Uterus (tissue), 4 donors: ENCODE measurements at places on chromosomes 7 and 10. TPM values are rescaled to one million over a fixed set of nuclear protein-coding genes. Genes with fewer than 3 reads are reported as not detected.

The ANKIB1 gene
- total RNA-seq = 27.4 TPM

DNA sequence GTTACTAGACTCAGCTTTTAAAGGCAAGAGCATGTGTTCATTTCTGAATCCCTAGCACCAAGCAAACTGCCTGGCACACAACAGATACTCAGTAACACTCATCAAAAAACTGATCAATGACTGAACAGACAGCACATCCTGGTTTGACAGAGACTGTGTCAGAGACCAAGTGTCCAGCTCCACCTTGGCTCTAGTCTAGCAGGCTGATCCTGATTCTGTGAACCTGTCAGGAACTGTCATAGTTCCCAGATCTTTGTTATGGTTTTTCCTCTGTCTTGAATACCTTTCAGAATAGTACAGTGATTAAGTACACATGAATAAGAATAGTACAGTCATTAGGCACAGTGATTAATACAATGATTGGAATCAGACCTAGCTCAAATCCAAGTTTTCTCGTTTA, 53.0 kb downstream of the TPK1 start:
- no peak for DNase-seq

The GIGYF1 gene
- 9.7 TPM for total RNA-seq

The DOCK4 gene
- 217 TPM for total RNA-seq

GRCh38 chr7:28698840-28699239, 259.3 kb downstream of the TRIL start:
- no peak for DNase-seq

DNA sequence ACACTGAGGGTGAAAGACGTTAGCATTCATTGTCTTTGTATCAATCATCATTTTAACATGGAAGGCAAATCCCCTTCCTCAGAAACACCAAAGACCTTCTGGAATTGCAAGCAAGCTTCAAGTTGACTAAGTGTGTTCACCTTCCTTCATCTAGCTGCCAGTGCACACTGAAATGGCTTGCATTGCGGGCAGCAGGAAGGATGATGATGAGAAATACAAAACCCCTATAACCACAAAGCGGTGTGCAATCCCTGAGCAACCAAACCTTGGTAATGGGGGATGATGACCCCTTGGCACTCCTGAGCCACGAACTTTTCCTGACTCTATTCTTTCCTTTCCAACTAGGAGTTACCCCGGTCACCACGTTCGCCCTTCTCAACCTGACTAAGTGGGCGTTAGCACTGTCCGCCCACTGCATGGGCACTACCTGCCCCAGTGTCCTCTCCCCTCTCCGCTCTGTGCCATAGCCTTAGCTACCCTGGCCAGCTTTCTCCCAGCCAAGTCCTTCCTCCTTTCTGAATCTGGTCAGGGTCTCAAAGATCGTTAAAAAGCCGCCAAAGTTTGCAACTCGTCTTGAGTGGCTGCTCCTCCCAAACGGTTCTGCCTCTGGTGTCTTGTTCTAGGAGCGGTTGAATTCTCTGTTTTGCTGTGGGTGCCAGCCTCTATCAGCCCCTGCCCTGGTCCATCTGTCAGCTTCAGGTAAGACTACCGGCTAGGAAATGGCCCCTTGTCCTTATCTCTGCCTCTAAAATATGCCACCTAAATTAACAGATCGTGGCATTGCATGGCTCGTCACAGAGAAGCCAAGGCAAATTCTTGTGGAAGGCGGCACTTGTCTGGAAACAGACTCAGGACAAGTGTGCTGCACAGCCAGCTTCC, 586 bp upstream of the AOC1 start:
- no peak for DNase-seq

The CDNF gene
- total RNA-seq = 9.1 TPM

The TRPV6 gene
- total RNA-seq = not detected

GRCh38 chr7:4612939-4613841, 68.9 kb upstream of the FOXK1 start:
- DNase-seq = no peak

GRCh38 chr7:91357901-91358300, 93.7 kb downstream of the FZD1 start:
- no peak for DNase-seq

The PAPOLB gene
- total RNA-seq = 1.6 TPM
